8988T (cell line): ENCODE measurements at places on chromosomes 1 and 21.

GRCh38 chr1:212752934-212753497 lies 38.6 kb downstream of the NSL1 start:
- DNase-seq, result no peak

DNA sequence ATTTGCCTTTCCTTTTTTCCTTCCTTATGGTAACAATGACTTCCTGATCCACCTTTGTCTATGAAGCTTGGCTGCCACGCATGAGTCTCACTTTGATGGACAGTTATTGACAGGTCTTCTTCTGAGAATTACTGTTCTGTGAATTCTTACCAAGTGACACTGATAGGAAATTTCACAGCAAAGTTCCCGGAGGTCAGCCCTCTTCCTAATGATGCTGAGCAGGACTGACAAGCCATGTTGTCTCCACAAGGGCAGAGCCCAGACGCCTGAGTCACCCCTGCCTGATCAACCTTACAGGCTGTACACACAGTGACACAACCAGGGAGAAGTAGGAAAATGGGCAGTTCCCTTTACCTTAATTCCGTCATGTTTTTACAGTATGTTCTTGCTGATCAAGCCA lies 44.2 kb downstream of the ZC3H11B start:
- DNase-seq, result no peak

GRCh38 chr1:162069334-162070093 lies at the start of gene NOS1AP:
NOS1AP (plus strand) TSS chr1:162069691; CDS start chr1:162070178, 487 bp downstream.
- peak; percentile 78 for DNase-seq

- no peak for DNase-seq
Measured at GRCh38 chr1:93614986-93615581, 66.6 kb downstream of the BCAR3 start.

- no peak for DNase-seq
Measured at GRCh38 chr1:41520951-41521752, 36.7 kb upstream of the EDN2 start.

DNA sequence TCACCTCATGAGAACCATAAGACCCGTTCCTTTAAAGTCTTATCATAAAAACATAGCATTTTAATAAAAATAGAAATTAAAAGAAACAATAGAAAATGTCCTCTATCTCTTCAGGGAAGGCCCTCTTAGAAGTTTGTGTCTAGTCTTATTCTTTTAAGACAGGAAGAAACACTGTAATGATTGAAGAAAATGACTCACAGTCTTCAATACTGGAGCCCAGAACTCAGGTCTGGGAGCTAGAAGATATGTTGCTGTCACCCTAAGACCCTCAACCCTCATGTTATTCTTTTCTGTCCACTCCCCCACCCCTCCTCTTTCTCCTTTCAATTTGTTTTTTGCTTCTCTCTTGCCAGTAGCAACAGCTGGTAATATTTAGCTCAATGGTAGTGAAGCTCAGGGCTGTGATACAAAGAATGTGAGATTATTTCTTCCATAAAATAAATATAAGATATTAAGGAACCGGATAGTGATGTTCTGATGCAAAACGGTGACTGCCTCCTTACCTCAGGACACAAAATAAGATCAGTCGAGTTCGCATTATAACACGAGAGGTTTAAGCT lies 12.0 kb downstream of the DUSP10 start:
- no peak for DNase-seq

DNA sequence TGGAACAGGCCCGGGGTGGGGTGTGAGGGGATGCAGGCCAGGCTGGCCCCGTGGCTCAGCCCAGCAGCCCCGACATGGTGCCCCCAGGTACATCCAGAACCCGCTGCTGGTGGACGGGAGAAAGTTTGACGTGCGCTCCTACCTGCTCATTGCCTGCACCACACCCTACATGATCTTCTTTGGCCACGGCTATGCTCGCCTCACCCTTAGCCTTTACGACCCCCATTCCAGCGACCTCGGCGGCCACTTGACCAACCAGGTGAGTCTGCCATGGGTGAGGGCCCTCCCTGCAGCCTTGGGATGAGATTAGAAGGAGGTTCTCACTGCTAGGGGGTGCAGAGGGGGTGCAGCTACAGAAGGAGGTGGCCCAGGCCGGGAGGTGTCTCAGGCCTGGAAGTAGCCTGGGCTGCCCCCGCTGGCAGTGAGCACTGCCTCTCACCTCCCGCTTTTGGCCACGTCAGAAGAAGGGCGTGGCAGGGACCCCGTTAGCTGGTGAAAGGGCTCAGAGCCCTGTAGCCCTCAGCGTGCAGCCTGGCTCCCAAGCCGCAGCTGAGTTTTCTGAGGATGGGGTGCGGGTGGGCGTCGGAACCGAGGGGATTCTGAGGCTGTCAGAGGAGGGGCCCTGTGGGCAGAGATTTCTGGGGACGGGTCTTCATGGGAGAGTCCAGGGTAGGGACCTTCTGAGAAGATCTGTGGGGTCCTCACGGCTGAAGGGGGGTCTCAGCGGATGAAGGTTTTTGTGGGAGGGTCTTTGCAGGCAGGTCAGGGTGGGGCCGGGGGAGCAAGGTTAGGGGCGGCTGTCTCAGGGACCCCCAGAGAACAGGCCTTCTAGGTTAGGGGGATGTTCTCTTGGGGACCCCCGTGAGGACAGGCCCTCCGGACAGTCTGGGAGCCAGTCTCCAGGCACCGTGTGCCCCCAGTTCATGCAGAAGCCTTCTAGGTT lies 10.4 kb downstream of the TTLL10 start:
- DNase-seq, result no peak

GRCh38 chr1:162609306-162609705 lies 23.0 kb upstream of the DDR2 start:
- DNase-seq, result no peak

GRCh38 chr1:150976879-150977694 lies 2.5 kb upstream of the CERS2 start:
- peak; percentile 97 for DNase-seq

DNA sequence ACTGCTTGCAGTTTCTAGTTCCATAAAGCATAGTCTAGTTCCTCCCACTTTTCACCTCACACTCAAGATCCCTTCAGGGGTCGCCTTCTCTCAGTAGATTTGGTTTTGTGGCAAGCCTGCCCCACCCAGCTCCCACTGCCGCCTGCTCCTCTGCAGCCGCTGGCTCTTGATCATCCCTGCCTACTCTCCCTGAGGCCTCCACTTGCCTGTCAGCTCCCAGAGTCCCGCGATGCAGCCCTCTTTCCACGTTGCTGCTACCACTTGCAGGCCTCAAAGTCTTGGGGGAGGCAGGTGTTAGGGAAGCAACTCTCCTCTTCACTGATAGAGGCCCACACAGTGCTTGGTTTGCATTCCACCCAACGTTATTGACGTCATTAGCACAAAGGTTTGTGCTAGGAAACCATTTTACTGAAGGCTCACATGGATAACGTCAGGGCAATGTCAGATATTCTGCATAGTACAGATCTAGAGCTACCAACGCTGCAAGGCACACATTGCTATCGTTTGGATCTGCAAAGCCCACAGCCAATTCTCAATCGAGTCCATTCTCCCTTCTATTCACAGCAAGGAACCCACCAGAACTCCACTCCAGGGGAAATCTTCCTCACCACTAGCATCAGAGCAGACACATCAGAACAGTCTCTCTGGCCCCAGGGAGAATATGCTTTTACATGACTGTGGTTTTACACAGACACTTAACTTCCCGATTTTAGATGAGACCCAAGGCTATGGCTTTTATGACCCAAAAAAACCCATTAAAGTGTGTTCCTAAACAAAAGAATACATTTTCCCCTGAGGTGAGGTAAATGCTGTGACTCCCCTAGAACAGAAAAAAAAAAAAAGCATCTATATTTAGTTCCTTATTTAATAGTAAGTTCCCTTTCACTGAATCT lies 519.5 kb upstream of the CAMK1G start:
- no peak for DNase-seq

- no peak for DNase-seq
Measured at GRCh38 chr1:118321840-118322239, 136.8 kb upstream of the SPAG17 start.

GRCh38 chr1:67559222-67559700 lies 125.7 kb upstream of the GADD45A start:
- DNase-seq, result no peak
